Activated CD4-positive, alpha-beta T cell treated with anti-CD3 and anti-CD28 coated beads, Interleukin-2, amount 50 U/mL, for 1 hour (primary cell): ENCODE measurements at places on chromosomes 12 and 14.
A peak's percentile ranks its signal among the peaks of the same experiment; 100 is the strongest.

GRCh38 chr14:73173092-73173735 is 36.9 kb downstream of the PSEN1 start:
- no peak for DNase-seq

DNA sequence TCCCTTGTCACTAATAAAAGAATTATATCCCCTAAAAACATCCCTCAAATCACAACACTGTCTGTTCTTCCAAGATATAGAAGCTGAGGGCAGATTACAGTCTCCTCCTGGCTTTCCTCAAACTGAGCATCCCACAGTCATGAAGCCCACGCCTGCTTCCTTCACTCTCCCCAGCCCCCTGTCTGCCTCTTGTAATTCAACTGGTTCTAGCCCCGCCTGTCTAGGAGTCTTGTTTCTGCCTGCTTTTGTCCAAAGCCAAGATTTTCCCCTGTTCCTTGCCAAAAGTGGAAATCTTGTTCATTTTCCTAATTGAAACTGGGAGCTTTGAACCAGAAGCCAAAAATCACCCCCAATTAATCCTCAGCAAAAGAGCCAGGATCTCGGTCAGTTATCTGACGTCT is 35.9 kb upstream of the PWP1 start:
- DNase-seq, result no peak

GRCh38 chr12:132475304-132476037 is 14.5 kb upstream of the FBRSL1 start:
- DNase-seq, result peak; percentile 48

GRCh38 chr12:127416796-127417195 is 850.2 kb upstream of the TMEM132C start:
- no peak for DNase-seq

DNA sequence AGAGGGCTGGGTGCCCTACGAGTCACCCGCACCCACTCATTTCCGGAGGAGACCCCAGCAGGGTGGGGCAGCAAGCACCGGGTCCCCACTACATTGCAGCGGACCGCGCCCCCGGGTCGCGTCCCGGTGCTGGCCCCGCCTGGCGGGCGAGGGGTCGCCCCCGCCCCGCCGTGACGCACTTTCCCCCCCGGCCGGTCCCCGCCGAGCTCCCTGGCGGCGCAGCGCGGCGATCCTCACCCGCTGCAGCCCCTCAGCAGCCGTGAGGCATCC is 106.1 kb downstream of the PRICKLE1 start:
- DNase-seq, result no peak

DNA sequence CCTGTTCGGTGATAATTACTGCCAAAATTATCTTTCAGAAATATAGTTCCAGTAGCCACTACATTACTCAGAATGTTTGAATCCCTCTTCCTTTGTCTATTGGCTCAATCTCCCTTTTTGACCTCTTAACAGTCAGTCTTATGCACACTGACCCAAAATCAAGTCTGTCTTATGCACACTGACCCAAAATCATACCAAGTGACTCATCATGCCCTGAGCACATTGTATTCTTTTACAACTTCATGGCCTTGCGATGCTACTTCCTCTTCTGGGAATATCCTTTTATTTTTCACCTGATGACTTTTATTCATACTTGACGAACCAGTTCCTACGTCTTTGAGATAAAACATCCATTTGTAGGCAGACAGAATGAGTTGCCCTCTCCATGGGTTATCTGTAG is 182.3 kb downstream of the NPAS3 start:
- DNase-seq, result no peak

GRCh38 chr12:116390401-116391335 is 113.2 kb upstream of the MED13L start:
- no peak for DNase-seq

DNA sequence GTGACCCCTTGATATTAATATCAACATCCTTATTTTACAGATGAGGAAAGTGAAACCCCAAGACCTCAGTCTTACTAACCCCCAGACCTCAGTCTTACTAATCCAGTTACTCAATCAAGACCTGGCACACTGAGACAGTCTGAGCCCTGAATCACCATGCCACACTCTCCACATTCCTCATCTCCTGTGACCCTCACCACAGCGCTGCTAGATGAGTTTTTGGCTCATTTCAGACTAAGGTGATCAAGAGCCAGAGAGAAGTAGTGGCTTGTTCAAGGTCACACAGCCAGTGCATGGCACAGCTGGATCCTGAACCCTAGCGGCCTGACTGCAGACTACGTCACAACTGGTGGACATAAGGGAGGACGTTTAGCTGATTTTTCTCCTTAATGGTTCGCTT is 579.2 kb downstream of the BCL11B start:
- DNase-seq, result no peak

GRCh38 chr14:30771595-30771994 is 102.8 kb upstream of the COCH start:
- no peak for DNase-seq

GRCh38 chr12:116135209-116135930 is 142.1 kb downstream of the MED13L start:
- no peak for DNase-seq

DNA sequence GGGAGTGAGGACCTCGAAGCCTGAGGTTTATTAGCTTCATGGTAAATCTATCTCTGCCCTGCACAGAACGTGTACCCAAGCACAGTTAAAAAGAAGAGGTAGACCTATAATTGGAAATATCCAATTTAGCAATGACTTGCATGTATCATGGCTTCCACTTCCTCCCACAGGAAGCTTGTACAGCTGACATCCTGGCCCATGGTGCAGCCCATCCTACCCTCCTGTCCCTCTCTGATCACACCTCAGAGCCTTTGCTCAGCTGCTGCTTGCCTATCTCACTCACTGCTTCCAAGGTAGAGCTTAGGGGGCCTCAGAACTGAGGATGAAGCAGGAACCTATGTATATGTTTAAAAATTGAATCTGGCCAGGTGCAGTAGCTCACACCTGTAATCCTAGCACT is 4.3 kb upstream of the BCDIN3D start:
- no peak for DNase-seq

- no peak for DNase-seq
Measured at GRCh38 chr14:102150744-102151143, 11.0 kb downstream of the WDR20 start.

- DNase-seq, result no peak
Measured at GRCh38 chr12:82793751-82794281, 107.1 kb downstream of the TMTC2 start.

GRCh38 chr12:51855586-51856428 is 7.3 kb upstream of the FIGNL2 start:
- no peak for DNase-seq

DNA sequence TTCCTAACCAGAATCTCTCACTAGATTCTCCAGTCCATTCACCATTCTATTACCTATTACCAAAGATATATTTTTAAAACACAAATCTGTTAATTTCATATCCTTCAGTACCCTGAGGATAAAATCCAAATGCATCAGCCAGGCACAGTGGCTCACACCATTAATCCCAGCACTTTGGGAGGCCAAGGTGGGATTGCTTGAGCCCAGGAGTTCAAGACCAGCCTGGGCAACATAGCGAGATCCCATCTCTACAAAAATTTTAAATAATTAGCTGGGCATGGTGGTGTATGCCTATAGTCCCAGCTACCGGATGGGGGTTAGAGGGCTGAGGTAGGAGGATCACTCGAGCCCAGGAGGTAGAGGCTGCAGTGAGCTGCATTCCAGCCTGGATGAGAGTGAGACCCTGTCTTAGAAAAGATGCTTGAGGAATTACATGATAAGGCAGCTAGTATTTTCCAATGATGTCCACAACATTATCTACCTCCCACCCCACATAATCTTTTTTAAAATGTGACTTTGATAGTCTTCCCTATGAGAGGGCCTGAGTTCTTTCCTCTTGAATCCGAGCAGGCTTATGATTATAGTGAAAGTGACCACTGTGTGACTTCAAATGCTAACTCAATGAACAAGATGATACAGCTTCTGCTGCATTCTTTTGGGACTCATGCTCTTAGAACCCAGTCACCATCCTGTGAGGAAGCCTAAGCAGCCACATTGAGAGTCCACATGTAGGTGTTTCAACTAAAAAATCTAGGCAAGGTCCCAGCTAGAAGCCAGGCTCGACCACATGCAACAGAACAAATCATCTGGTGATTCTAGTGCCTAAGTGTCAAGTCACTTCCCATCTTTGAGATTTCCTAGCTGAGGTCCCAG is 18.0 kb downstream of the HECTD1 start:
- DNase-seq, result no peak

DNA sequence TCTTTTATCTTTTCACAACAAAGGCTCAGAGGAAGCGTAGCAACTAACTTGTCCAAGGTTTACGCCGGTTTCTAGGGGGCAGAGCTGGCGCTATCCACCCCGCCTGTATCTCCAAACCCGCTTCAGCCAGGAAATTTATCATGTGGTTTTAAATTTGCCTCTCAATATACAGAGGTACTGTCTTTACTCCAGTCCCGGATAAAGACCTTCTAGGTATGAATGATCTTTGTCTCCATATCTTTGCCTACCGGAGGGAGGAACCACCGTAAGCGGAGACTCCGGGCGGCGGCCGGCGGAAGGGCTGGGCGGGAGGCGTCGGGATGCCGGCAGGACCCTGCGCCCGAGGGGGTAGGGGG is 693 bp upstream of the RIMKLB start:
- no peak for DNase-seq

DNA sequence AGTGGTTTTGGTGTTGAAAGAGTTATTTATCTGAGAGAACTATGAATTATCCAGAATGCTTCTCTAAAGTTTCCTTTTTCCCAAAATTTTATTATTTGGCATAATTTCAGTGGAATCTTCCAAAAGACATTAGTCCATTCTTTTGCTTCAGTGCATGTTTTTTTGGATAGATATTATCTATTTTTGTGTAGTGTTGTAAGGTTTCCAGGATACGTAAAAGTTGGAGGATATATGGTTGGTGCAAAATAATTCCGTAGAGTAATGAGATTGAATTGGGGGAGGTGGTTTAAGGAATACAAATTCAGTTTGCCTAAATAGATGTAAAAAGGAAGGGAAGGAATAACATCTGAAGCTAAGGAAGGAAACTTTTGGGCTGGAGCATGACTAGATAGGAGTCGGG is 186.6 kb downstream of the RGS6 start:
- no peak for DNase-seq

DNA sequence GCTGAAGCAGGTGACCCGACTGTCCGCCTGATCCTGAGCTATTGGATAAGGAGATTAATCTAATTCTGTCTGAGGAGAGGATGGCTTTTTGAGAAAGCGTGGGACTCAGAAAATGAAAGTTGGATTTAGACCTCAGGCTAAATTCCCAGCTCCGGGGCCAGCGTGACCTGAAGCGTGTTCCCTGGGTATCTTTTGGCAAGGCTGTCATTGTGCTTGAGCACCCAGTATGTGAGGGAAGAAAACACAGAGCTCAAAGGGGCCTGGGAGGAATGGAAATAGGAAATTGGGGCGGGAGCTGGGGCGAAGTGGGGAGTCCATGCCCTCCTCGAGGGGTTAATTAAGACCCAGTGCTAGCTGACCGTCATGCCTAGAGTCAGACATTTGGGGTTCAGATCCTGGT is 17.5 kb upstream of the CCDC63 start:
- no peak for DNase-seq

DNA sequence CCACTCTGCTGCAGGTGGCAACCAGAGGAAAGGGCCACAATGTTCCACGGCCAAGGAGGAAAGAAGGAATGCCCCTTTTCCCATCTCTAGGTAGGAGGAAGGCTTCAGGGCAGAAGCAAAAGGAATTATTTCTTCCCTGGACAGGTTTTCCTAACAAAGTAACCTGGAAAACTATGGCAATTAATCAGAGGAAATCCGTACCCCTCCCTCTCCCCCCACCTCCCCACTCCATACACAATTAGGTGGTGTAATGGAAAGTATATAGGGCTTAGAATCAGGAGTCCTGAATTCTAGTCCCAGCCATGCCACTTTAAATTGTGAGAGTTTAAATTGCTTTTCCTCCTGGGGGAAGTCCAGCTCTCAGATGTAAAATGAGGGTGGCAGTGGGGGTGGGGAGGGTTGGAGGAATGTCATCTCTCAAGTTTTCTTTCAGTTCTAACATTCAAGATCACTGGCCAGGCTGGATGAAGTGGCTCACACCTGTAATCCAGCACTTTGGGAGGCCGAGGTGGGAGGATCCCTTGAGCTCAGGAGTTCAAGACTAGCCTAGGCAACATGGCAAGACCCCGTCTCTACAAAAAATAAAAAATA is 1.7 kb downstream of the DHH start:
- DNase-seq, result no peak

- peak; percentile 5 for DNase-seq
Measured at GRCh38 chr14:64337888-64338615, 43.9 kb upstream of the ESR2 start.

- DNase-seq, result no peak
Measured at GRCh38 chr12:28040246-28040645, 67.7 kb upstream of the PTHLH start.

DNA sequence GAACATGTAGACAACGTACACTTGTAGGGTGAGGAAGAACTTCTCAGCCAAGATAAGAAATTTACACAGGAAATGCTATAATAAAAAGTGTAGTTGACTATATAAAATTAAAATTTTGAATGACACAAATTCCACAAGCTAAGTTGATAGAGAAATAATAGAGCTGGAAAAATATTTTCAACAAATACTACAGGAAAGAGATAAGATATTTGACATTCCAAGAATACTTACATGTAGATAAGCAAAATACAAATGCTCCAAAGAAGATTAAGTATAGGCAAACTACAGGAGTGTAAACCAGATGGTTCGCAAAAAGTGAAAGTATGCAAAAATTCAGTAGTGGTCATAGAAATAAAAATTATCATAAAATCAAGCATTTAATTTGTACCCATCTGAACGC is 49.2 kb upstream of the ANP32D start:
- DNase-seq, result no peak

DNA sequence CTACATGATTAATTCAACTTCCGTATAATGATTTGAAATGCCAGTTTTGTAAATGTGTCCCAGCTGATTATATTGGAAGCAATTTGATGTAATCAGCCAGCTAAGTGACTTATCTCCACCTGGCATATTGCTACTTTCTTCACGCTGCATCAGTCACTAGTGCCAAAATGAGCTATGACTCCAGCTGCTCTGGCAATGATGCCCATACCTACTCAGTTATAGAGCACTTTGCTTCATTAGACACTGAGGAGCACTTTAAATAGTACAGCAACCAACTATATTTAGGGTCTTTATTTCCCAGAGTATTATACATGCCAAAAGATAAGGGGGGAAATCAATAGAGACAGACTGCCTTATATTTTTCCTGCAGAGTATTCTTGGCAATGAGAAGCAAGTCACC is 67.9 kb upstream of the LIN7A start:
- no peak for DNase-seq

DNA sequence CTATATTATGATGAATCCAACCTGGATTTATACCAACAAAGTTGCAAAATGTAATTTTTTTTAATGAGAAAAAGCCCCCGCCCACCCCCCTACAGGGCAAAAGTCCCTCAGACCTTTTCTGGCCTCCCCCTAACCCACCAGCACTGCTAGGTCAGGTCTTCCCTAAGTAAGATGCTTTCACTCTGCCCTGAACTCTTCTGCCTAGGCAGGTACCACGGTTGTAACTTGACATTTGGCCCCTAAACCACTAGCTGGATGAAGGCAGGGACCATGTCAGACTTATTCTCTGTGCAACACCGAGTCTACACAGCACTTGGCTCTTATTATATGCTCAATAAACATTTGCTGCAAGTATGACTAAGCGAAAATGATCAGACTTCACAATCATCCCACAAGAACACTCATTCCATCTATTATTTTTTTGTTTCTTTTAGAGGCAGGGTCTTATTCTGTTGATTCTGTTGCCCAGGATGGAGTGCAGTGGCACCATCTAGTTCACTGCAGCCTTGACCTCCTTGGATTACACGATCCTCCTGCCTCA is 63.2 kb downstream of the SPRING1 start:
- no peak for DNase-seq

GRCh38 chr12:80142640-80143039 is 43.3 kb downstream of the OTOGL start:
- no peak for DNase-seq

- DNase-seq, result no peak
Measured at GRCh38 chr14:32702562-32702961, 236.1 kb upstream of the NPAS3 start.
